ENCODE measurements at places on chromosomes 11 and 22.
A peak's percentile ranks its signal among the peaks of the same experiment; 100 is the strongest.

GRCh38 chr11:44149651-44150050 is 54.2 kb downstream of the EXT2 start:
- no peak for DNase-seq

GRCh38 chr11:1404461-1405185 is 14.9 kb downstream of the BRSK2 start:
- no peak for DNase-seq

DNA sequence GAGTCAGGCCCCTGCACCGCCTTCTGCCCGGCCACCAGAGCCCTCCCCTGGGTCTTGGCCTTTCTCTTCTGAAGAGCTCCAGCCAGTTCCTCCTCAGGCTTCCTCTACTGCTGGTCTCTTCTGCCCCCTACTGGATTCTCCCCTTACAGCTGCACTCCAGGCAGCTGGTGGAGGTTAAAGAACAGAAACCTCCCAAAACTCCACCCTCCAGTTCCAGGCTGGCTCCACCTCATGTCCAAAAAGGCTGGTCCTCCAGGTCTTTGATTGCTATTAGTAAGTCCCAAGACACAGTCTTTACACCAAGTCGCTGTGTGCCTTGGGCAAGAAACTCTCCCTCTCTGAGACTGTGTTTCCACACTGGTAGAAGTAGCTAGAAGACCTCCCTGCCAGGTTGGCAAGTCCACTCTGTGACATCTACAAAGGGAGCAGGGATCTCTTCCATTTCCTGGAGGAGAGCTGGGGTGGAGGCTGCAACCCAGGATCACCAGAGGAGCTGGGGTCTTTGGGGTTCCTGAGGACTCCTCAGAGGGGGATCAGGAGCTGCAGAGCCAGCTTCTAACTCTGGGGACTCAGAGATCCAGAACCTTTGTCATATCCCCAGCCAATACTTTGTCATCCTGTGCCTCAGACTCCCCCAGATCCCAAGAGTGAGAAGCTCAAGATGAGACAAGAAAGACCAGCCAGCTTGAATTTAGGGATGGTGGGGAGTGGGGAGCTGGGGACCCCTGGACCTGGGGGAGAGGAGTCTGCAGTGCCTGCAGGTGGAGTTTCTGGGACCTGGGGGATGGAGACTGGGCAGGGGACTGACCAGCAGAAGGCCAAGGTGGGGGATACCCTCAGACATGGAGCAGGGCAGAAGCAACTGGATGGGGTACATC is 3.4 kb upstream of the IGLL5 start:
- DNase-seq = peak; percentile 18

GRCh38 chr22:19723983-19724827 is 866 bp downstream of the GP1BB start:
- DNase-seq = peak; percentile 54

DNA sequence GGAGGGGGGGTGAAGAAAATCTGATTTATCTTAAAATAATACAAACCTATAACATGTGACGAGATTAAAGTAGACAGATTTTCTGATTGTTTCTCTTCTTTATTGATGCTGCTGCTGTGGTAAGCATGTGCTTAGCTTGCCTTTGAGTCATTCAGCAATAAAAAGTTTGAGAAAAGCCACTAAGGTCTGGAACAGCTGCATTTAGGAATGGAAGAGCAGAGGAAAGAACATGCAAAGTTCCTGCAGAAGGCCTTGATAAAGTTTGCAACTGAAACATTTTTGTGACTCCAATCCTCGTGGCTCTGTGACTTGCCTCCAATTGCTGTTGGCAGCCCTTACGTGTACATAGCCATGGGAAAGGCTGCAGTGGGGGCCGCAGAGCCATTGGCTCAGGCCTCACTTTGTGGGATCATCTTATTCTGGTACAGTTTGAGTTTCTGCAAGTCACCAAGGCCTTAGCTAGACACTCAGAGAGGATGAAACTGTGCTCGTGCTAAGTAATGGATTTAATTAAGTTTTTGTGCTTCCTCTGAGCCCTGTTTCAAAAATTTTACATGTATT is 370.2 kb downstream of the AASDHPPT start:
- no peak for DNase-seq

GRCh38 chr11:111300569-111300968 is 2.2 kb downstream of the POU2AF3 start:
- DNase-seq = no peak

DNA sequence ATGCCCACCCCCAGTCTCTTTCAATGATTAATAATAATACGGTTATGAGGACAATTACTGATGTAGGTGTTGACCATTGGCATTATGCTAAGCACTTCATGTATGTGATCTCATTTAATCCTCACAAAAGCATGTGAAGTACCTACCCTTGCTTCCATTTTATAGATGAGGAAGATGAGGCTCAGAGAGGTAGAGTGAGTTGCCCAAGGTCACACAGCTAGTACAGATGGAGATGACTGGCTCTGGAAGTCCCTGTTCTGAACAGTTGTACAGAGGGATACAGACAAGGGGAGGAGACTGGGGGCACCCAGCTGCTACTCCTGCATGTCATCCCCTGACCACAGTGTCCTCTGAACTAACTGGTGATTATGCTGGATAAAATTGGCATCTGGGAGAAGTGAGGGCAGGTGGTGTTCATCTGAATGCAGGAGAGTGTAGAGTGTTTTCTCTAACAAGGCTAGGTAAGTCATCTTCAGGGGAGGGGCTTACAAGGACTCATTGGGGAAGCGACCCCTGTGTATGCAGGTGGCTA is 43.2 kb downstream of the KIAA1671 start:
- no peak for DNase-seq

DNA sequence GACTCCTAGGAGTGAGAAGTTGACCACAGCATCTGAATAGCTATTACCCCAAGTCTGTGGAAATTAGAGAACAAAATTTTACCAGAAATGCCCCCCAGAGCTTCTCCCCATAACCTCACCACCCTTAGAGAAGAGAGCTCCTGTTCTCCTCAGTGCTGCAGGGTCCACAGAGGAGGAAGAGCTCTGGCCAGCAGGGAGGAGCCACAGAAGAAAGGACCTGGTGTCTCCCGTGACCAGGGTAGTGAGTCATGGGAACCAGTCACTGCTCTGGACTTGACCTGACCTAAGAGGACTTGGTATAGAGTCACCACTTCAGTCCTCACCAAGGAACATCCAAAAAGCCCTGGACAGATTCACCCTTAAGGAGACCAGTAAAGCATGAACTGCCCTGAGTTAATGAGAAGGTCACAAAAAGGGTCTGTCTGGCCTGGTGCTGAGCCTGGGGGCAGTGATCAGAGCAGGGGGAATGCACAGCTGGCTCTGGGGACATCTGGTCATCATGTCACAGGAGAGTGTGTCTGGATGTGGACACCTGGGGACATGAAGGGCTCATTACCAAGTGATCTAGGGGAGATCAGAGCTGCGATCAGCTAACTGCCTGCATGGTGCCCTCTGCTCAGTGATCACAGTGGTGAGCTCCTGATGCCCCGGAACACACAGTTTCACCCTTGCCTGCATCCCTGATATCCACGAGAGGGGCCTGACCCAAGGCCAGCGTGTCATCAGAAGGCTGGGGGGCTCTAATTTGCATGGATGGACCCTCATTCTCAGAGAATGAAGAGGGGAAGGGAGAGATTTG is 103.3 kb upstream of the TOP3B start:
- no peak for DNase-seq

- DNase-seq = no peak
These were observed 17.9 kb downstream of the ELMOD1 start for GRCh38 chr11:107608809-107609208.

GRCh38 chr11:74932797-74933196 is 16.1 kb downstream of the XRRA1 start:
- no peak for DNase-seq

- no peak for DNase-seq
These were observed 13.5 kb downstream of the ARFGAP2 start for GRCh38 chr11:47163193-47163592.

DNA sequence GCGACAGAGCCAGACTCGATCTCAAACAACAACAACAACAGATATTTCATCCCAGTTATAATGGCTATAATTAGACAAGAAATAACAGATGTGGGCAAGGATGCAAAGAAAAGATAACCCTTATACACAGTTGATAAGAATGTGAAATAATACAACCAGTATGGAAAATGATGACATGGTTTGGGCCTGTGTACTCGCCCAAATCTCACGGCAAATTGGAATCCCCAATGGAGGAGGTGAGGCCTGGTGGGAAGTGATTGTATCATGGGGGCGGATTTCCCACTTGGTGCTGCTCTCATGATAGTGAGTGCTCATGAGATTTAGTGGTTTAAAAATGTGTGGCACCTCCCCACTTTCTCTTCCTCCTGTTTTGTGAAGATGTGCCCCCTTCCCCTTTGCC is 104.1 kb downstream of the C11orf87 start:
- no peak for DNase-seq

DNA sequence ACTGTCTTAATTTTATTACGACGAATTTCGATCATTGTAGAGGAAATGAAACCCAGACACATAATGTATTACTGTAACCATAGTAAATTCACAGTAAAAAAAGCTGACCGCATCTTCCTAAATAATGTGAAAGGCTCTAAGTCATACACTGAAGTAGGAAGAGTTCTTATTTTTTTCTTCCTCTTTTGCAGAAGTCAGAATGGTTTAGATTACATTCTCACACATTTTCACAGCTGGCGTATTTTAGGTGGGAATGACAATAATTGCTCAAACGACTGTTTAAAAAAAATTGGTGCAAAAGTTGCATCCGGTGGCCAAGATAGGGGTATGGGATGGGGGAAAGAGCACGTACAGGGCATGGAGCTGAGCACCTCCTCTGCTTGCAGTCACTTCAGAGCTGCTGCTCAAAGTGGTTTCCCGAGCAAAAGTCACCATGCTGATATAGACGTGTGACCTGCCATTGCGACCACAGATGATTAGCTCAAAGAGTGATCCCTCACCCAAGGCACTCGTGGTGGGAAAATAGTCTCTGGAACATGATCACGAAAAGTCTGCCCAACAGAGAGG is 35.3 kb downstream of the MMP13 start:
- no peak for DNase-seq

DNA sequence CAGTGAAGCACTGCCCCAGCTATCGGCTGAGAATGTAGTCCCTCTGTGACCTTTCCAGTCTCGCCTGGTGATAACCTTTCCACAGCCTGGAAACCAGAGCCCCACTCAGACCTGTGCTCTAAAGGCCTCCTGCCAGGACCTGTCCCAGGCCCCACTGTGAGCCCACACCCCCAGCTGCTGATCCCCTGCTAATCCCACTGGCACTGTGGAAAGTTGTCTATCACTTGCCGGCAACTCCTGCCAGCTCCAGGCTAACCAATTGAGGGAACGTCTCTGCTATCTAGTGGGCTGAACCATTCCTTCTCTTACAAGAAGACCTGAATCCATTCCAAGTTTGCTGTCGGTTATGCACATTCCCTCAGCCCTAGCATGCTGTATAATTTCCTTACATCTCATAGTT is 328.2 kb downstream of the FAM181B start:
- DNase-seq = no peak

Data from NCI-H1105 (cell line).